ENCODE measurements at places on chromosomes 1 and 21.

DNA sequence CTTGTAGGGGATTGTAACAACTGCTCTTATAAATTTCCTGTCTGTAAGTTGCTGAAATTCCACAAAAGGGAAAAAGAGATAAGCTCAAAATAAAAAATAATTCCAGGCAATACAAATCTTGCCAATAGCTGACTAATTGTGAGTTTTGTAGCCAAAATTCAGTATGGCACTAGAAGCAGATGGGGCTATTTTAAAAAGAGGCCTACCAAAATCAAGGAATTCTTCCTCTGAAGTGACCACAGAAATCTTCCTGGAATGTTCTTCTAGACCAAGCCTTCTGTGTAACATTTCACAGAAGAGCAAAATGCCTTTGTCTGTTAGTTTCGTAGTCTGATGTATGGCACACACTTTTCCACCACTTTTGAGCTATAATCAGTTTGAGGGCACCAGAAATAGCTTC, 127.6 kb downstream of the CYYR1 start:
- DNase-seq, result no peak

- DNase-seq, result no peak
Observed at GRCh38 chr1:160925652-160926244, 28.9 kb downstream of the ITLN2 start.

GRCh38 chr1:178595491-178595890, 82.6 kb downstream of the TEX35 start:
- DNase-seq, result no peak

DNA sequence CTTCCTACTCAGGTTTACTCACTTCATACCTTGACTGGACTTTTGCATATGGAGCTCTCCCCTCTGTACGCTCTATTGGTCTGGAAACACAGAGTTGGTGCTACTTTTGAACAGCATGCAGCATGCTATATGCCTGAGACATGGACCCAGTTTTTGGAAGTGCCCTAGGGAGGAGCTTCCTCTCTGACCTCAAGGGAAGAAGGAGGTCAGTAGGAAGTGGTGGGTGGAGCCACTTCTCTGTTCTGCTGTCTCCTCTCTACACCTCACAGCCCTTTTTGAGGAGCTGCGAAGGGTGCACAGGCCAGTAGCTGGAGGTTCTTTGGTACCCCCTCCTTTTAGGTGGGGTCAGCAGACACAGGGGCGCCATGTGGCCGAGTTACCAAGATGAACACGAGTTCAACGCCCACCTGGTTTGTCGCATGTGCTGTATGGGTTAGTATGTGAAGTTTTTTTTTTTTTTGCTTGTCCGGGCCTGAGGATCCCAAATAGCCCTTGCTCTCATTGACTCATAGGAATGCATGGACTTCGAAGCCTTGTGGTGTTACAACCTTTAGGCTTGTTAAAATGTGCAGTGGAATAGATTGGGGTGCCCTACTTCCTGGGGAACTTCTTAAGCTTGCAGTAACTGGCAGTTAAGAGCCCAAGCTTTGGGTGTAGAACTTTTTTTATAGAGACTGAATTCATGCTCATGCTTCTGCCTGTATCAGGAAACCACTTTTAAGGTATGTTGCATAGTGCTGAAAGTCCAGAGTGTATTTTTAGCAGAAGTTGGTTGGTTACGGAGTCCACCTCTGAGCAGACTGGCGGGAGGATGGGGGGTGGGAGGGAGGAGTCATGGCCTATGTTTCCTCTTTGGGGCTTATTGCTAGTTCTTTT, 10.7 kb downstream of the MACF1 start:
- DNase-seq, result no peak

DNA sequence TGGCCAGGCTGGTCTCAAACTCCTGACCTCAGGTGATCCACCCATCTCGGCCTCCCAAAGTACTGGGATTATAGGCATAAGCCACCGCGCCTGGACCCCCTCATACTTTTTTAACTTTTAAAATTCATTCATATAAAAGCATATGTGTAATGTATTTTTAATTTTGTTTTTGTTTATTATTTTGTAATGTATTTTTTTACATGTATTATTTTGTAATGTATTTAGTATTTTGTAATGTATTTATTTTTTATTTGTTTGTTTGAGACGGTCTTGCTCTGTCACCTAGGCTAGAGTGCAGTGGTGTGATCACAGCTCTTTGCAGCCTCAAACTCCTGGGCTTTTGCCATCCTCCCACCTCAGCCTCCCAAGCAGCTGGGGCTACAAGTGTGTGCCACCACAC, 12.0 kb upstream of the BRWD1 start:
- no peak for DNase-seq

DNA sequence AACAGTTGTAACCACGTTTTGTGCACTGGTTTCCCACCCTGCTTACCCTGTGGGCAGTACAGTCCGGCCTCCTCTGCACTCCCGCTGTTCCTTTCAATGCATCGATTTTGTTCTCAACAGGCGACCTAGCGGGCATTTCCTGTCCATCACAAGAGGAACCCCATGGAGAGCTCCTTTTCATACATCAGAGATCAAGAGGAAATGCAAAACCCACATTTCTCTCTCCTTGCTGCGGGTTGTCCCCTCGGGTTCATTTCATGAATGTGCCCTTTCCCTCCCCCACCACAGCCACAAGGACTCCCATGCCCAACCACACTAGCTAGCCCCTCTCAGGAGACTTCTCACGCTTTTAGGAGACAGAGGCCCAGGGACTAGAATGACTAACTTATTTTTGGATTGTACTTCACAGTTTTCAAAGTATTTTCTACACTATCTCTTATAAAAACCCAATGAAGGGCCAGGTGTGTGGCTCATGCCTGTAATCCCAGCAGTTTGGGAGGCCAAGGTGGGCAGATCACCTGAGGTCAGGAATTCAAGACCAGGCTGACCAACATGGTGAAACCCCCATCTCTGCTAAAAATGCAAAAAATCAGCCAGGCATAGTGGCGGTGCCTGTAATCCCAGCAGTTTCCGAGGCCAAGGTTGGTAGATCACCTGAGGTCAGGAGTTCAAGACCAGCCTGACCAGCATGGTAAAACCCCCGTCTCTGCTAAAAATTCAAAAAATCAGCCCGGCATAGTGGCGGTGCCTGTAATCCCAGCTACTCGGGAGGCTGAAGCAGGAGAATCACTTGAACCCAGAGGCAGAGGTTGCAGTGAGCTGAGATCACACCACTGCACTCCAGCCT, 18.4 kb downstream of the ATP1A4 start:
- no peak for DNase-seq

DNA sequence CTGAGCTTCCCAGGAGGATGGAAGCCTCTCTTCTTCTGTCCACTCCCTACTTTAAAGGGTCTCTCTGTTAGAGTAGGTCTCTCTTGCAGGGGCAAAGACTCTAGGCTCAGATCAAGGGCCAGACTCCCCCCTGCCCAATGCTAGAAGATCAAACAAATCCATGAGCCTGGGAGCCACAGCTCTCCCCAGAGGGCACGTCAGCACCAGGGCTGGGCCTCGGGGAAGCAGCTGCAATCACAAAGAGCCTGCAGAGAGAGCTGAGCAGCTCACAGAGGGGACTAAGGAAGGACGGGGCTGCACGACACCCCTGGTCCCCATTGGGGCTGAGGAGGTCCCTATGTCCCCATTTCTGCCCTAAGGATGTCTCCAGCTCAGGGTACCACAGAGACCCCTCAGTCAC, 3.9 kb downstream of the CNTN2 start:
- no peak for DNase-seq

- DNase-seq, result no peak
Observed at GRCh38 chr1:147721716-147722115, 38.7 kb downstream of the GJA5 start.

DNA sequence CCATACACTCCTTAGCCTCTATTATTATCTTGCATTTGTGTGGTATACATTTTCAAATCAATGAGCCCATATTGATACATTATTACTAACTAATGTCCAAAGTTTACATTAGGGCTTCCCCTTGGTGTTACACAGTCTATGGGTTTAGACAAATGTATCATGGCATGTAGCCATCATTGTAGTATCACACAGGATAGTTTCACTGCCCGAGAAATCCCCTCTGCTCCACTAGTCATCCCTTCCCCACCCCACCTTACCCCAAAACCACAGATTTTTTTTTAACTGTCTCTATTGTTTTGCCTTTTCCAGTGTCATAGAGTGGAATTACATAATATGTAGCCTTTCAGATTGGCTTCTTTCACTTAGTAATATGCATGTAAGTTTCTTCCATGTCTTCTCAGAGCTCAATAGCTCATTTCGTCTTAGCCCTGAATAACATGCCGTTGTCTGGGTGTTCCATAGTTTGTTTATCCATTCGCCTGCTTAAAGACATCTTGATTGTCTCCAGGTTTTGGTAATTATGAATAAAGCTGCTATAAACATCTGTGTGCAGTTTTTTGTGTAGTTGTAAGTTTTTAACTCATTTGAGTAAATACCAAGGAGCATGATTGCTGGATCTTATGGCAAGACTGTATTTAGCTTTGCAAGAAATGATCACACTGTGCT, 86.4 kb upstream of the LYST start:
- no peak for DNase-seq

- DNase-seq, result no peak
Observed at GRCh38 chr1:183881387-183882131, 76.6 kb downstream of the RGL1 start.

- DNase-seq, result no peak
Observed at GRCh38 chr1:30353637-30354036, 369.7 kb downstream of the MATN1 start.

GRCh38 chr1:236706183-236706582, 19.9 kb downstream of the ACTN2 start:
- no peak for DNase-seq

DNA sequence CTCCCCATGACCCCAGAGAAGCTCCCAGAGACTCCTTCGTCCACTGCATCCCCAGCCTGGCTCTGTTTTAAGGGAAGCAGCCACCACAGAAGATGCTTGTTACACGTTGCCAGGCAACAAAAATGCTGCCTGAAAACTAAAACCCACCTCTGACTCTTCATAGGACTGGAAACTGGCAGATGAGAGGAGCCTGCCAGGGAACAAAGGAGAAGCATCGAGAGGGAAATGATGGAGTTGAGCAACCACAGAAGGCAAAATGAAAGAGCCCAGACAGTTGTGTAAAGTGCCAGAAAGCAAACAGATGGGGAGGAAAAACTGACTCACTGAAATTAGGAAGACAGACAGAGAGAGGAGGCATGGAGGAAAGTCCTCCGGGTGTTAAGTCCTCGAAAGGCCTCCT, 118.4 kb downstream of the KCNN3 start:
- no peak for DNase-seq

GRCh38 chr1:5119366-5120234, 465.2 kb downstream of the AJAP1 start:
- no peak for DNase-seq

DNA sequence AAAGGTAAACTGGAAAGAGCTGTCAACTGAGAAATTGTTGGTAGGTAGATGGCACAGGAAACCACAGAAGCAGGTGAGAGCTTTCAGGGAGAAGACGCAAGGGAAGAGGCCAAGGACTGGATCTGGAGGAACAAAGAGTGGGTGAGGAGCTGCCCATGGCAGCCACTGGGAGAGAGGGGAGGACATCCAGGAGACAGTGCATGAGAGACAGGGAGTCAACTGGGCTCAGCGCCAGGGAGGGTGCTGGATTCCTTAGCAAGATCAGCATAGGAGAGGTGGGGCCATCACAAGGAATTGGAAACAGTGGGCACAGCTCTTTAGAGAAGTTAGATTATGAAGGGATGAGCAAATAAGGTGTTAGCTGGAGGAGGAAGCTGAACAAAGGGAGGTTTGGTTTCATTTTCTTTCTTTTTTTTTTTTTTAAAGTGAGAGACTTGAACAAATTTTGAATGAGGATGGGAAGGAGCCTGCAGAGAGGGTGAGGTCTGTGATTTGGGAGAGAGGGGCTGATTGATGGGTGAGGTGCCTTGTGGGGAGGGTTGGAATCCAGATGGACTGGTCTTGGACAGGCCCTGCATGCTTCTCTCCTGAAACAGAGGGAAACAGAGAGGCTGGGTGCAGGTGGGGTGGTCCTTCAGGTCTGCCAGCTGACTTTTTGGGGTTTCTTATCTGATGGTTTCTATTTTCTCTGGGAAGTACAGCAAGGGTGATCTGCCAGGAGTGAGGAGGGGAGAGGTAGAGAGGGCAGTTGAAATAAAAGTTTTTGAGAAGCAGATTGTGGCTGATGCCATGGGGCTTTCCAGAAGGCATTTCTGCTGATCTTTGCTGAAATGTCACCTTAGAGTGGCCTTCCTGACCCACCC, 5.4 kb downstream of the CYP4B1 start:
- DNase-seq, result no peak

Data from stimulated activated CD4-positive, alpha-beta T cell treated with anti-CD3 and anti-CD28 coated beads, Interleukin-15, amount 100 ng/mL, for 1 hour (primary cell).